Body of pancreas (tissue), 4 donors: ENCODE measurements at places on chromosomes 13 and 19. TPM values are rescaled to one million over a fixed set of nuclear protein-coding genes. Genes with fewer than 3 reads are reported as not detected.

- H3K36me3 ChIP-seq = no peaks in the 10 kb centered on the region
- H3K4me1 ChIP-seq = no peaks in the 10 kb centered on the region
- H3K4me3 ChIP-seq = no peak overlapping the region
- no peak for DNase-seq
Observed at GRCh38 chr13:95060014-95060519, 241.2 kb downstream of the ABCC4 start.

GRCh38 chr19:30071871-30072270, 129.8 kb downstream of the URI1 start:
- no peak overlapping the region for H3K4me3 ChIP-seq
- peak; percentile 2 for DNase-seq
- no peaks in the 10 kb centered on the region for H3K4me1 ChIP-seq

N4BP2L1 gene
- 18.5 TPM for total RNA-seq

GRCh38 chr13:42892760-42893159, 99.3 kb downstream of the EPSTI1 start:
- H3K4me1 ChIP-seq = peaks cover 8% of the 10 kb centered on the region
- H3K36me3 ChIP-seq = no peaks in the 10 kb centered on the region
- H3K27me3 ChIP-seq = no peaks in the 10 kb centered on the region
- DNase-seq = no peak
- no peak overlapping the region for H3K27ac ChIP-seq

DNA sequence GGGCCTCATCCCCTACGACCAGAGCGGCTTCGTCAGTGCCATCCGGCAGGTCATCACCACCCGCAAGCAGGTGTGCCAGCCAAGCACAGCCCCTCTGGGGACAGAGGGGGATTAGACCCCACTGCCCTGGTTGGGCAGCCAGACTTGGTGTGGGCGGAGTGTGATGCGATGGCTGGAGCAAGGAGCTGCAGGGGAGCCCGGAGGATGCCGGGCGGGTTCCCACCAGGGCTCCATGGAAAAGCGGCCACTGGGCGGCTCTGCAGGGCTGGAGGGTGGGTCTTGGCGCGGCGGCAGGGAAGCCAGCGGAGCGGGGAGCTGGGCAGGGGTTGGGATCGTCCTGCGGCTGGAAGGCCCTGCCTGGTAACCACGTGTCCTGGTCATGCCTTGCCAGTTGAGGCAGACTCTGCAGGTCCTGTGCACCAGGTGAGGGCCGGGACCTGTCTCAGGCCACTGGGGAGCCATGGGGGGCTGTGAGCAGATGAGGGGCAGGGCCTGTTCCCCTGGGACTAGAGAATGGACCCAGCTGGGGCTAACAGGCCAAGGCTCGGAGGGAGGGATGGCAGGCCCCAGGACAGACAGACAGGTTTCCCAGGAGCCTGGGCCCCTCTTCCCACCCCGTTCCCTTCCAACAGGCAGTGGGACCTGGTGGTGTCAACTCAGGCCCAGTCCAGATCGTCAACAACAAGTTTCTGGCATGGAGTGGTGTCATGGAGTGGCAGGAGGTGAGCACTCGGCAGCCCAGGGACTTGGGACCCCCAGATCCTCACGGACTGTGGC, 6.3 kb downstream of the PTOV1 start:
- H3K4me3 ChIP-seq = no peak overlapping the region
- peaks cover 23% of the 10 kb centered on the region for H3K4me1 ChIP-seq
- peaks cover 20% of the 10 kb centered on the region for H3K36me3 ChIP-seq
- no peaks in the 10 kb centered on the region for H3K27me3 ChIP-seq
- H3K27ac ChIP-seq = no peak overlapping the region
- peak; percentile 6 for DNase-seq

GRCh38 chr19:484494-484893, 11.8 kb upstream of the MADCAM1 start:
- no peaks in the 10 kb centered on the region for H3K36me3 ChIP-seq
- no peak for DNase-seq
- no peak overlapping the region for H3K27ac ChIP-seq
- no peak overlapping the region for H3K4me3 ChIP-seq
- H3K27me3 ChIP-seq = no peaks in the 10 kb centered on the region

CYP4F11 gene
- total RNA-seq = 3.9 TPM

ZNF681 gene
- 2.1 TPM for total RNA-seq

CCDC194 gene
- total RNA-seq = not detected

DNA sequence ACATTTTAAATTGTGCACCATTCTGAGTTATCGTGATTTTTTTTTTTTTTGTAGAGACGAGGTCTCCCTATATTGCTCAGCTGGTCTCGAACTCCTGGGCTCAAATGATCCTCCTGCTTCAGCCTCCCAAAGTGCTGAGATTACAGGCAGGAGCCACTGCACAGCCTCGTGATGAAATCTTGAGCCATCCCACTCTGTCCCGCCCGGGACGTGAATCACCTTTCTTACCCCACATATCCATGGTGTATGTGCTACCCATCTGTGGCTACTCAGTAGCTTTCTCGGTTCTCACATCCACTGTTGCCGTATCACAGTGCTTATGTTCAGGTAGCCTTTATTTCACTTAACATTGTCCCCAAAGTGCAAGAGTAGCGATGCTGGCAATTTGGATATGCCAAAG, 26.5 kb downstream of the PAK4 start:
- no peak overlapping the region for H3K27ac ChIP-seq
- DNase-seq = no peak
- peaks cover 38% of the 10 kb centered on the region for H3K4me1 ChIP-seq
- H3K4me3 ChIP-seq = no peak overlapping the region
- H3K27me3 ChIP-seq = no peaks in the 10 kb centered on the region

DNA sequence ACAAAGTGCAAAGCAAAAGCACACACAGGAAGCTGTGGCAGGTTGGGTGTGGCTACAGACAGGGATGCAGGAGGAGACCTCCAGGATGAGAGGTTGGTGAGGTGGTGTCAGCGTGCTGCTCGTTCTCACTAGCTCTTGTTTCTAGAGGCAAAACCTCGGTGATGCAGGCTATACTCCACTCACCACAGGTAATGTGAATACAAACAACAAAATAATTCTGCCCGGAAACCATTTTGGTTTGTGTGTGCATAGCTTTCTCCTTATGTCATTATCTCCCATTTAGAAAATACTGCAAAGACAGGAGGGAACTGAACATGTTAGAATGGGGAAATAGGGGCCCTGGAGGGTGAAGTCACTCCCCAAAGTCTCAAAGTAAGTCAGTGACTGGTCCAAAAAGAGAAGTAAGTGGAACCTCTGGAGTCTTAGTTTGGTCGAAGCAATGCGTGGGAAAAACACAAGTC, 9.4 kb downstream of the LCP1 start:
- H3K4me3 ChIP-seq = no peak overlapping the region
- H3K27me3 ChIP-seq = no peaks in the 10 kb centered on the region
- H3K27ac ChIP-seq = no peak overlapping the region
- no peaks in the 10 kb centered on the region for H3K36me3 ChIP-seq

DNA sequence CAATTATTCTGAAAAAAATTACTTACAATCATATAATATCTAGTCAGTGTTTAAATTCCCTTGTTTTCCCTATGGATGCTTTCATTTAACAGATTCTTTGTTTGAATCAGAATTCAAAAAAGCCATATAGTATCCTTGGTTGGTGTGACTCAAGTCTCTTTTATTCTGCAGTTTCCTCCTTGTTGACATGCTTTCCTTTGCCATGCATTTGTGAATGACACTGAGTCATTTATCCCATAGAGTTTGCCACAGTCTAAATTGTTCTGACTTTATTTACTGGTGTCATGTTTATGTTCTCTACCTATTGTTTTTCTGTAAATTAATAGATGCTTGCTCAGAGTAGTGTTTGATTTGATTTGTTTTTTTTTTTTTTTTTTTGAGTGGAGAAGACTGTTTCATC, 893.8 kb upstream of the SLC10A2 start:
- no peak for DNase-seq
- H3K4me3 ChIP-seq = no peak overlapping the region
- H3K27me3 ChIP-seq = no peaks in the 10 kb centered on the region
- H3K27ac ChIP-seq = no peak overlapping the region
- H3K36me3 ChIP-seq = no peaks in the 10 kb centered on the region
- H3K4me1 ChIP-seq = no peaks in the 10 kb centered on the region

DNA sequence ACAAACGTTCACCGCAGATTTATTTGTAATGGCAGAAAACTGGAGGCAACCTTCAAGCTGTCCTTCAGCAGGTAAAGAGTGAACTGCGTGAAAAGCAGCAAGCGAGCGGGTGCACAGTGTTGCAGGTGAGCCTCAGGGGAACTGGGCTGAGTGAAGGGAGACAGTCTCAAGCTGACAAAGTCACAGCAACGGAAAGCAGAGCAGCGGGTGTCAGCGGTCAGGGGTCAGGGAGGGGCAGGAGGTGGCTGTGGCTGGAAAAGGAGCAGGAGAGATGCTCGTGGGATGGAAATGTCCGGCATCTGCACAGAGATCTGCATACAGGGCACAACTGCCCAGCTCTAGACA, 8.5 kb upstream of the RASA3 start:
- H3K27ac ChIP-seq = no peak overlapping the region
- no peak for DNase-seq
- no peak overlapping the region for H3K4me3 ChIP-seq
- no peaks in the 10 kb centered on the region for H3K36me3 ChIP-seq

CFAP97D2 gene
- total RNA-seq = not detected

DNA sequence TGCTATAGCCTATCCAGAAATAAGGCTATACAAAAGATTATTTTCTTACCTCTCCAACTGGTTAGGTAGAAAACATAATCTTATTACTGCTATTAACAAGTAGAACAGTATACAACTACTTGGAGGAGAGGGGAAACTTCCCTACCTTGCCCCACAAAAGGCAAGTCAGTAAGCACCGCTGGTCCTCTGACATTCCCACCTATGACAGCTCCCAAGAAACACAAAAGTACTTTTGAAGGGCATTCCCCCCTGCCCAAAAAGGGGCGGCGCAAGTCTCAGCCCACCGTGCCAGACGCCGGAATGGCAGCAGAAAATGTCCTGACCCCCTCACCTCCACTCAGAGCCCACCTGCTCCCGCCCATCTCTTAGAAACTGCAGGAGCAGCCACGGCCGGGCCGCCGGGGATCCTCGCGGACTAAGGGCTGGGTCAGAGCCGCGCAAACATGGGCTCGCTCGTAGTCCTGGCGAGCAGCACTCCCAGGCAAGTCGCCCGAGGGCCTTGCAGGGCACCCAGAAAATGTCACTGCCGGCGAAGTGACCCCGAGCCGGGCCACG, 437 bp downstream of the SUCLA2 start:
- H3K27me3 ChIP-seq = no peaks in the 10 kb centered on the region
- H3K4me1 ChIP-seq = peaks cover 16% of the 10 kb centered on the region
- H3K27ac ChIP-seq = peak overlapping the region; percentile 65

- H3K4me3 ChIP-seq = peak overlapping the region; percentile 53
- peaks cover 12% of the 10 kb centered on the region for H3K27me3 ChIP-seq
- peak; percentile 10 for DNase-seq
Observed at GRCh38 chr13:57630661-57631595, 616 bp upstream of the PCDH17 start.

GRCh38 chr13:100361504-100361903, 227.1 kb downstream of the GGACT start:
- no peak overlapping the region for H3K27ac ChIP-seq
- no peaks in the 10 kb centered on the region for H3K4me1 ChIP-seq
- no peaks in the 10 kb centered on the region for H3K36me3 ChIP-seq
- no peak for DNase-seq

PEAK3 gene
- 0.66 TPM for total RNA-seq

DNA sequence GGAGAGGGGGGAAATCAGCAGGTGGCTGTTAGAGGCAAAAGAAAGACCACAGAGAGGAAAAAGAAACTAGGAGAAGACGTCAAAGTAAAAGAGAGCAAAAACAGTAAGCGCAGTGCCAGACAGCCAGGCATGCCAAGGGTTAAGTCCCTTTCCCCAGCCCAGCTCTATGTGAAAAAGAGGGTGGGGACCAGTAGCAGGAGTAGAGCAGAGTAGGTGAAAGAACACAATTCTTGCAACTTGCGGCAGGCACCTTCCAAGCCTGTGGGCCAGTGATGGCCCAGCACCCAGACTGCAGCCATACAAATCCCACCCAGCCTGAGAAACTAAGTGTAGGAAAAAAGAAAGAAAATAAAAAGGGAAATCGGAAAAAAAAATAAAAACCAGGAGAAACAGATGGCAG, 64.2 kb upstream of the ZNF85 start:
- H3K4me3 ChIP-seq = no peak overlapping the region
- H3K27ac ChIP-seq = no peak overlapping the region
- no peaks in the 10 kb centered on the region for H3K27me3 ChIP-seq
- H3K4me1 ChIP-seq = no peaks in the 10 kb centered on the region
- DNase-seq = no peak

C13orf42 gene
- not detected for total RNA-seq

DNA sequence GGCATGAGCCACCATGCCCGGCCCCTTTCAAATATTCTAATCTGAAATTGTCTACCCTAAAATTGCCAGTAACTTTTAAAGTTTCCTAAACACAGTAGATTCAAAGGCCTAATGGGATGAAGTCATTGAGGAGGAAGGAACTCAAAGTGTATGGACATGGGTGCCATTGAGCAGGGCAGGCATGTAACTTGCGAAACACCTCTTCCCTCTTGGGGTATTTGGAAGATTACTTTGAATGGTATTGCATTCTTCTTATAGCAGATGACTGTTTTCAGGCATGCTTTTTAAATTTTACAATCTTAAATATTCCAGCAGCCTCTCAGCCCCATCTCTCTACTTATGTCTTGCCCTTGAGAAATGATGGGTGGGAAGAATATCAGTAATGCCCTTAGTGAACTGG, 21.0 kb downstream of the TM9SF2 start:
- H3K27ac ChIP-seq = no peak overlapping the region
- no peaks in the 10 kb centered on the region for H3K4me1 ChIP-seq
- H3K27me3 ChIP-seq = no peaks in the 10 kb centered on the region

GRCh38 chr13:97185291-97185690, 36.8 kb upstream of the MBNL2 start:
- no peaks in the 10 kb centered on the region for H3K4me1 ChIP-seq
- H3K27me3 ChIP-seq = no peaks in the 10 kb centered on the region
- no peak overlapping the region for H3K27ac ChIP-seq
- no peak for DNase-seq

DNA sequence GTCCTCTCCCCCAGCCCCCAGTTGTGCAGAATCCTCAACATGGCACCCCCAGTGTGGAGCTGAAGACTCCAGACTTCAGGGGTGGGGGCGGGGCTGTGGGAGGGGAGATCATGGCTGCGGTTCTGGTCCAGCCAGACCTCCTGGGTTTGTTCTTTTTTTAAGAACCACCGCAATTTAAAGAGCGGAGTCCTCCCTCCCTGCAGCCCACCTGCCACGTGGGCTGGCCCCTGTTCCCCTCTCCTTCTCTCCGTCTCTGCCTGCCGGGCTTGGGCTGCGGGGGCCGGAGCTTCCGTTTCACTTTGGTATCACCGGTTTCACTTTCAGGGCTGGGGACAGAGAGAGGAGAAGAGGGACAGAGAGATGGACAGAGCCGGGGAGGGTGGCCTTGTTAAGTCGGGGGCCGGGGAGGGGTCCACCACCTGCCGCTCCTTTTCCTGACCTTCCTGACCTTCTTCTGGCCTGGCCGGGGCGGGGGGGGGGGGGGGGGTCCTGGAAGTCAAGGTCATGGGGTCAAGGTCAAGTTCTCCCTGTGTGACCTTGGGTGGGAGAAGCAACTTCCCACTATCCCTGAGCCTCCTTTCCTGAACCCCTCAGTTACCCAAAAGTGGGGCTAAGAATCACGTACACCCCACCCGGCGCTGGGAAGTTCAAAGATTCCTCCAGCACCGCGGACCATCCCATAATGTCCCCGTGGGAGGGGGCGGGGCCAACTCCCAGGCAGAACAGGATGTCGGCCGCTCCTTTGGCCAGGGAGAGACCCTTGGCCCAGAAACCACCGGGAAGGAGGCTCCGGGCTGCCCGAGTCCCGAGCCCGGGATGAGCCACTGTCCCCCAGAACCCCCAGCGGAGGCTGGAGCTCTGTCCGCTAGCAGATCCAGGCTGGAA, 11.3 kb upstream of the ZBTB7A start:
- peaks cover 14% of the 10 kb centered on the region for H3K4me1 ChIP-seq
- H3K4me3 ChIP-seq = peak overlapping the region; percentile 35
- H3K36me3 ChIP-seq = no peaks in the 10 kb centered on the region
- no peaks in the 10 kb centered on the region for H3K27me3 ChIP-seq
